ENCODE measurements at places on chromosomes 4 and X.

DNA sequence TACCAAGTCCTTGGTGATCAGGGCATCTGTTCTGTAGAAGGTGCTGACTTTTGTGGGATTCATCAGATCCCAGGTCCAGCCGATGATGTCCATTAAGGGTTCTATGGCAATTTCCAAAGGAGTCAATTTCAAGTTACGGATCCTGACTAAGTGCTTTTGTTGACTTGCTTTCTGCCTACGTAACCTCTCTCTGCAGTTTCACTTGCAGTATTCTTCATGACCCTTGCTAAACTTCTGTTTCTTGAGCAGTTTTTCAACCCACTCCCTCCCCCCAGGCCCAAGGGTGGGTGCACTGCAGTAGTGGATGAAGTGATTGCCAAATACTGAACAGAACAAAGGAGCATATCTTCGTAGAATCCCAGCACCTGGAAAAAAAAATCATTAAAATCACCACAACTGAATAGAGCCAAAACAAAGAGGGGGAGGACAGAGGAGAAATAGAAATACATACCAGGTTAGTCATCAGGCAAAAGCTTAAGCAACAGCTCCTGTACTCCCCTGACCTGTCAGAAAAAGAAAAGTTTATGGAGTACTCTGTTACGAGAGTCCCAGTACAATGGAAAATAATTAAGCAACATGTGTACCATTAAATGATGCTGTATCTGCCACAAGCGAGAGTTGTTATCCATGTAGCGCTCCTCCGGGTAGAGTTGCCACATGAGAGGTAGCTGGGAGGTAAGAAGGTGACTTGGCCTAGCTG lies 5.8 kb downstream of the CMC4 start:
- DNase-seq, result no peak

GRCh38 chr4:10639100-10639499 lies 45.5 kb downstream of the CLNK start:
- no peak for DNase-seq

DNA sequence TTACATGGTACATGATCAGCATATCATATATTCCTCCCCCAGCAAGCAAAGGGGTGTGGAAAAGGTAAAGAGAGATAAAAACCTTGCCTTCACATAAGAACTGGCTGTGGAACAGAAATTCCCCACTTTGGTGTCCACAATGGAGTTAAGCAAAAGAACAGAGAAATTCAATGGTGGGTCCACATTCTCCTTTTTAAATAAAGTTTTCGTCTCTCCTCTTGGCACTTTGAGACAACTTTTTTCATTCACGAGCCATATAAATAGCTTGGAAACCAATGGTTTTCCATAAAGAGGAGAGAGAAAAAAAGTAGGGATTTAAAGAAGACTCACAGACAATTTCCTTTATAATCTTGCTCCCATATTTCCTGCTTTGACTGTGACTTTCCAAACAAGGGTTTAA lies 148.1 kb downstream of the TSPAN5 start:
- DNase-seq, result no peak

DNA sequence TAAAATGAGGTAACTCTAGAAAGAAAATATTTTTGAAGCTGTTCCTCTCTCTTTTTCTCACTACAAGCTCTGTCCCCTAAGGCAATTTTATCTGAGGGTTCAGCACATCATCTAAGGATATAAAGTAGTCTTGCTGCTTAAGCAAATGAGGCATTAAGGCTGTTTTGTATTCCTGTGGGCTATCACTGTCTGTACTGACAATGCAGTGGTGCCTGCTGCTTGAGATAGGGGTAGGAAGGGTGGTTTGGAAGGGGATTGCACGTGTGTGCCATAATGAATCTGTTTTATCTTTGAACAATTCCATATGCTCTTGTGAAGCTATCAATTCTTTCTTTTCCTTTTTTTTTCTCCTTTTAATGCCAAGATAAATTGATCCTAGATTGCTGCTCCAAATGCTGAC lies 128.0 kb upstream of the ATOH1 start:
- DNase-seq, result no peak

GRCh38 chr4:138680989-138681604 lies 334.5 kb upstream of the NOCT start:
- DNase-seq, result peak; percentile 82

DNA sequence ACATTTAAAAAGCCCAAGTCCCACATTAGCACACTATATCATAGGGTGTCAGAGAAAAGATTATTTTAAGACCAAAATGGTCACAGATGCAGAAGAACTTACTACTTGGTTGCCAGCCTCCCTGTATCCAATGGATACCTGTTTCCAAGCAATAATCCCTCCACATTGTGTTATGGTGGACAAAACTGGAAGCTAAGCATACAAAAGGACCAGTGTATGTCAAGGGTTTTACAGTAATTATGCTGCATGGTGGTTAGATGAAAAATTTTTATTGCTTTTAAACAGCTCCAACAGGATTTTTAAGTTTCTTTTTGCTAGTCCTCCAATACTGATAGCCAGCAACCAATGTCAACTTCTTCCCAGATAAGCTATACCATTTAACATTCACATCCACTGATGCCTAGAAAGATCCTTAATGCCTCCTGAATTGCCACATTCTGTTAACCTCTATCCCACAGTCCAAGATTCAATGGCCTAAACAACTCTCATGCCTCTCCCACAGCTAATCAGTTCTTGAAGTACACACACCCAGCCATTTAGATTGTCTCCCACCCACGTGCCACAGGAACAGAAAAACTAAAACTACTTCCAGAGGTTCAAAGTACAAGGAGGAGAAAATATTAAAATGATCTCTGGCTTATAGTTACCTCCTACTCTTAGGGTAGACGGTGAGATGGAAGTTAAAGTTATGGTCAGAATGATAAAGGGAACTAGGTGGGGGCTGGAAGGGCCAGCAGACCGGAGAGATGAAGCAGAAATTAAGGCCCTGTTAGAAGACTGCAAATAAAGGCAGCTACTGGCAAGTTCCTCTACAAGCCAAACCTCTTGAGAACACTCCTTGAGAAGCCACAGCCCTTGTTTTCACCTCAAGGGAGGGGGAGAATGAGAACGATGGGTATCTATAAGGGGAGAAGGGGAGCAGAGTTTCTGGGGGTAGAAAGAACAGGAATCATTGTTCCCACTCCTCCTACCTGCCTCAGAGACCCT lies 5.5 kb downstream of the MED14 start:
- no peak for DNase-seq

DNA sequence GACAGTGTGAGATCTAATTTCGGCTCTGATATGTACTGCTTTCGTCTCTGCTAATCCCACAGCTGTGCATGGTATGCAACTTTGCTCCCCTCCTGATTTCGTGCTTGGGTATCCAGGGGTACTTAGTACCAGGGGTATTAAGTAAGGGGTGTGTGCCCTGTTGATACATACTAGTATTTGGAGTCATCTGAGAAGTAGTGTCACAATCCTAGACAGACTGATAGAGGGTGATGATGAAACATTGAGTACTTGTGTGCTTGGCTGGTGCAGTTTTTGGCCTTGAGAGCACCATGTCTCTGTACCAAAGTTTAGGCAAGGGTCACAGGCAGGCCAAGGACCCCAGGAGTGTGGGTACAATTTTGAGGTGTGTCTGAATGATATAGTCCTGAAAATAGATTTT lies 10.9 kb downstream of the GPAT3 start:
- no peak for DNase-seq

DNA sequence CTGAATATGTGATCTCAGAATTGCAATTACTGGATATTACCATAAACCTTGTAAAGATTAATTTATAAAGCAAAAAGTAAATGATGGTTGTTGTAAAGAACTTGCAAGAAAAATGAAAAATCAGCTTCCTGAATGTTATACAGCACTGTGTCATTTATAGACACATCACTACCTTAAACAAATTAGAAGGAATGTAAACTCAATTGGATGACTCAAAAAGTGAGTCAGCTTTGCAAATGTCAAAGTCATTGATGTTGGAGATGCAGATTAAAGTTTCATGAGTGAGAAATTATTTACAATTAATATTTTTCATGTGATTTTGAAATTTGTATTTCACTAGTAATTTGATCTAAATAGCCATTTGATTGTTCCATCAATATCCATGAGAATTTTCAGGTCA lies 193.2 kb downstream of the RAPGEF2 start:
- no peak for DNase-seq

DNA sequence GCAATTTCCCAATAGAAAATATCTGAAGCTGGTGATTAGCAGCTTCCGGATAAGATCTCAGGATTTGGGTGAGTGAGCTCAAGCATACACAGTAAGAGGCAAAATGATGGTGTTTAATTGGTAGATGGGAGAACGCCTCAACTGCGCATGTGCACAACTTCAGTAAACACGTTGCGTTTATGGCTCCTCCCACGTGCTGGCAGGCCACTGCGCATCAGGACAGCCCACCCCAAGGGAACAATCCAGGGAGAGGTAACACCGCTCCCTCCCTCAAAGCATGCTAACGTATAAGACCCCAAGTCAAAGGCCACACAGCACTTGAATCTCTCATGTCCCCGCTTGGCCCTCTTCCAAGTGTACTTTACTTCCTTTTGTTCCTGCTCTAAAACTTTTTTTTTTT lies 10.3 kb upstream of the CENPU start:
- no peak for DNase-seq

- DNase-seq, result no peak
These were observed 46.8 kb downstream of the ARAP2 start for GRCh38 chr4:36197501-36197900.

- DNase-seq, result no peak
These were observed 262.2 kb downstream of the SPOCK3 start for GRCh38 chr4:166972071-166972470.

DNA sequence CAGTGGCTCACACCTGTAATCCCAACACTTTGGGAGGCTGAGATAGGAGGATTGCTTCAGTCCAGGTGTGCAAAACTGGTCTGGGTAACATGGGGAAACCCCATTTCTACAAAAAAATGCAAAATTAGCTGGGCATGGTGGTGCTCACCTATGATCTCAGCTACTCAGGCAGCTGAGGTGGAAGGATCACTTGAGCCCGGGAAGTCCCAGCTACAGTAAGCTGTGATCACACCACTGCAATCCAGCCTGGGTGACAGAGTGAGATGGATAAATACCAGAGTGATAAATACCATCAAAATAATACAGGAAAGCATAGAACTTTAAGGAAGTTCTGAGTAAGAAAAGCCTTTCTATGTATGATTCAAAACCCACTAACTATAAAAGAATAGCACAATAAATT lies 52.8 kb downstream of the LRBA start:
- DNase-seq, result peak; percentile 2

DNA sequence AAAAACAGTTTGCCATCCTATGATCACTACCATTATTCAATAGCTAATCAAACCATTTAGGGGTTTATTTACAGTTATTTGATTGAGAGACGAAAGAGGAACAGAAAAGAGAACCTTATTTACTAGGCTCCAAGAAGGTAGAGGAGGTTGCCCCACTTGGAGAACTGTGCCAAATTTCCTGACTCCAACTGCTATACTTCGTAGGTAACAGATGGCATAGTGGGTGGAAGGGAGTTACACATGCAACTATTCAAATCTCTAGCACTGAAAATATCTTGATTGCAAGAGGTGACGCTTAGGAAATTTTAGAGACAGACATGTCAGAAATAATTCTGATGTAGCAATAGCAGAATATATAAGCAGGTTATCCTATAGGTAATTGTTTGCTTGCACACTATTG lies 38.0 kb upstream of the TMPRSS11F start:
- no peak for DNase-seq

GRCh38 chr4:152864361-152864760 lies 71.8 kb upstream of the FHDC1 start:
- DNase-seq, result no peak

DNA sequence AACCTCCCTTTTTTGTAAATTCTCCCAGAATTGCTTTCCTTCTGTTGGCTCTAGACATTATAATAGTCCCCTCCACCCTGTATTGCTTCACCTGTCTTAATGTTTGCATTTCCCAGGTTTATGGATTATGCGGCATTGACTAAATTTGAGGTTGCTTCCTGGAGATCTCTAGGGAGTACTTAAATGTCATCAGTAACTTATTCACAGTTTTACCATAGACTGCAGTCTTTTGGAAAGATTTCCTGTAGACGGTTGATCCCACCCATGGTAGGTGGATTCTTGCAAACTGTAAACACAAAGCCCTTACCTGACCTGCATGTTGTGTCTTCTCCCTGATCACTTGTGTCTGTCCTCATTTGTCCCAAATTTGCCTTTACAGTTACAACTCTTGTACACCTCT lies 6.2 kb upstream of the NOX1 start:
- DNase-seq, result no peak

- no peak for DNase-seq
These were observed 21.2 kb upstream of the PDE6B start for GRCh38 chr4:604131-604530.

DNA sequence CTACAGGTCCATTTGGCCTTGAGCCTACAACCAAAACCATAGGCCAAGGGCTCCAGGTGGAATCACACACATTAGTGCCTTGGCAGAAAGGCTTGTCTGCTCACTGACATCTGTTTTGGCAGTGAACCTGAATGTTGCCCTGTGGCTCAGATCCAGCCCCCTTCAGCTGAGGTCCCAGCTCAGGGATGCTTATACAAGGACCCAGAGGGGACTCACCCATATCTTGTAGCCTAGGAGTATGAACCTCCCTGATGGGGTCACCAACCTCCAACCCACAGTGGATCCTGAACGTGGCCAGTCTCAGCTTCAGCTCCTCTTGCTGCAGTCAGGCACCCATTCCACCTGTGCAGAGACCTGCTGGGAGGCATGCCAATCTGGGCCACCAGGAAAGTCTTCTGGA lies 50.8 kb upstream of the HMX1 start:
- no peak for DNase-seq

- no peak for DNase-seq
These were observed 1.7 kb downstream of the UNC5C start for GRCh38 chr4:95546866-95547714.

GRCh38 chr4:54371173-54371572 lies 142.1 kb downstream of the PDGFRA start:
- no peak for DNase-seq

DNA sequence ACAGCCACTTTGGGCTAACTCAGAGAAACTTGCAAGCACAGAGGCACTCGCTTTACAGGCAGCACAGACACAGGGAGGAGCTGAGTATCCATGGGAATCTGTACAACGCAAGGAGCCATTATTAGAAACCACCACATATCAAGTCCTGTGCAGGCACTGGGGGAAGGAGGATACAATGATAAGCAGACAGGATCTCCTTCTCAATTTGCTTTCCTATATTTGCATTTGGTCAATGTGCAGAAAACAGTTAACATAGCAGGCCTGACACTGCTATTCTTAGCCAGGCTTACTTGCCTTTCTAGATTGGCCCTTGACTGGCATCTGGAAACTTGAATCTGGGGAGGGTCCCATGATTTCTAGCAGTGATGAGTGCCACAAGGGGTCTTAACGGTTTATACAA lies 65.8 kb downstream of the TEC start:
- DNase-seq, result no peak

DNA sequence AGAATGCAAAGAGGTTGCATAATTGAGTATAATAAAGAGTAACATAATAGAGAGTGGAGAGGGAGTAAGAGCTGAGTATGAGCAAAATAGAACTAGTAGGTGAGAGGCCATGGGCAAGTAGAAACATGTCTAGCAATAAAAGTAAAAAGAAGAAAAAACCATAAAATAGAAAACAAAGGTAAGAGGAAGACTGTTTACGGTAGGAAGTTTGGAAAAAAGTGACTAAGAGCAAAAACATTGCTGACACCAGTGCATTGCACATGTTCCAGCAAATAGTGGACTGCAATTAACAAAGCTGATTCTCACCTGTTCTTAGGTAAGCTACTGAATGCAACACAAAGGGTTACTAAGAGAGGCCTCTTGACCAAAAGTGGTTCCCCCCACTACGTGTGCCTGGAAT lies 202.9 kb downstream of the TEX13A start:
- no peak for DNase-seq

Measured in lung microvascular endothelial cell (primary cell).